AG09309 (cell line): ENCODE measurements at places on chromosomes 4 and X.

- no peak for DNase-seq
Observed at GRCh38 chr4:123255971-123256370, 140.6 kb upstream of the SPRY1 start.

- no peak for DNase-seq
Observed at GRCh38 chr4:163462556-163462955, 11.0 kb downstream of the TKTL2 start.

DNA sequence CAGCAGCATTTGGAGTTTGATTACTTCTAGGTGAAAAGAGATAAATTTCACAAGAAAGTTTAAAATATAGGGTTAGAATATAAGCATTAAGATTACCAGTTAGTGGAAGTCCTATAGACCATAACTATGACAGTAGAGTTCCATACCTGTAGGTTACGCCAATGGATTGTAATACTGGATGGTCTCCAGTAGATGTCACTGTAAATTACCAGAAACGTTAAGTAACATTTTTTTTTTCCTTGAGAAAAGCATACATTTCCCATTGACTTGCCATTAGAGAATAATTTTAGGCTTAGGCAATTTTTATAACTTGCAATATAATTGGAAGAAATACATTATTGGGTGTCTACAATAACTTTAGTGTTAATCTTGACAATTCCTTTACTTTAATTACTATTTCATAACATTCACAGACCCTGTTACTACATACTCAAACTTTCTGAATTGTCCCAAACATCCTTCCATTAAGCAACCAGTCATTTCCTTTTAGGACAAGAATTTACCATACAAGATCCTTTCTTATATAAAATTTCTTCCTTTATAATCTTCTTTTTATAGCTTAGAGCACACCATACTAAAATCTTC, 304.1 kb upstream of the TECRL start:
- peak; percentile 2 for DNase-seq

DNA sequence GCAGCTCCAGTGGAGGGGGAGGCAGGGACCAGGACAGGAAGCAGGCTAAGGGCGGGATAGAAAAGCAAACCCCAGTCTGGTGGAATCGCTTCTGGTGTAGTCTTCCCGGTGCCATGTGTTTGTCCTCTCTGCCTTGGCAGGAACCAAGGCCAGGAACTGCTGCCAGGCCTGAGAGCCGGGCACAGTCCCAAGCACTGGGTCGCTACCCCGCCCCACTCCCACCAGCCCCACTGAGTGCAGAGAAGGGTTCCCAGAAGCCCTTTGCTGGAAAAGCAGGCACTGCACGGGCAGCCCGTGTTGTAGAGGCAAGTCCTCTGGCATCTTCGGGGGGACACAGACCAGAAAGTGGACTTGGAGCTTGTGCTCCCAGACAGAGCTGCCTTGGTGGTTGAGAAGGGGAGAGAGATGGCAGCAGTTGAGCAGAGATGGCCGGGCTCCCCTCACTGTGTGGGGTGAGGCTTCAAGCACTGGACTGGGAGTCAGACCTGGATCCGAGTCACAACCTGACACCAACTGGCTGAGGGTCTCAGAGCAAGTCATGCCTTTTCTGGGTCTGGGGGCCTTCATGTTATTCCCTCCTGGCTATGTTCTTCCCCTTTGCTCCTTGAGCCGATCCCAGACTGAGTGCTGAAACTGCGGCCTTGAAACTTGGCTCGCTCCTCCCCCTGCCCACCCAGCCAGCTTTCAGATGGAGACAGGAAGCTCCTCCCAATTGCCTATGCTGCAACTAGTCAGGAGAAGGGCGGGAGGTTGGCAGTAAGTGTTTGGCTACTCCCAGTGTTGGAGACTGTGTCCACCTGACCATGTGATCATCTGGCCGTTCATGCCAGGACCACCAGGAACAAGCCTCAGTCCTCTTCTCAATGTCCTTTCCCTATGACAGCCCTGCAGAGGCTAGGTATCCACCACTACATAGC, 59.7 kb upstream of the MTM1 start:
- no peak for DNase-seq

DNA sequence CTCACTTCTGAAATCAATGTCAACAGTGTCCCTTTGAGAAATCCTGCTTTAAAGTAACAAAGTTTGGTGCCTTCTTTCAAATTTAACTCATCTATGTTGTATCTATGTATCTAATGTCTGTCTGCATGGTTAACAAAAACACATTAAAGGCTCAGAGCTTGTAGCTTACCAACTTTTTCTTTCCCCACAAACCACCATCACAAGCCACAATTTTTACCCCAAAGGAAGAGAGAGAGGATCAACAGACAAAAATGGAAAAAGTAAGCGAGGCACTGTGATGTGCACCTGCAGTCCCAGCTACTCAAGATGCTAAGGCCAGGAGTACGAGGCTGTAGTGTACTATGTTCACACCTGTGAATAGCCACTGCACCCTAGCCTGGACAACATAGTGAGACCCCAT, 17.2 kb downstream of the ATRX start:
- no peak for DNase-seq

DNA sequence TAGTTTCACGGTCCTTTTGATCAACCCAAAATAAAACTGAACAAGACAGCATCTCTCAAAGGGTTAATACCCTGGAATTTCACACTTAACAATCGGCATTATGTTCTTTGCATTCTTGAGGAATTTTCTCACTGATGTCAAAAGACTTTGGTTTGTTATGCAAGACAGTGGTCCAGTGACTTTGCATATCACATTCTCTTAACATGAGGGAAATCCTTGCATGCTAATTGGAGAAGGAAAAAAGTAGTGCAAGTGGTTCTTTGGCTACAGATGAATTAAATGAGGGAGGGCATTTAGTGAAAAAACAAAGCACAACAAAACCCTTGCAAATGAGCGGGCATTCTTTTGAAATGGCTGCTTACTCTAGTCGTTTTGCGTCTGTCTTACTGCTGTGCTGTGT, 105.1 kb upstream of the LIMCH1 start:
- peak; percentile 84 for DNase-seq

DNA sequence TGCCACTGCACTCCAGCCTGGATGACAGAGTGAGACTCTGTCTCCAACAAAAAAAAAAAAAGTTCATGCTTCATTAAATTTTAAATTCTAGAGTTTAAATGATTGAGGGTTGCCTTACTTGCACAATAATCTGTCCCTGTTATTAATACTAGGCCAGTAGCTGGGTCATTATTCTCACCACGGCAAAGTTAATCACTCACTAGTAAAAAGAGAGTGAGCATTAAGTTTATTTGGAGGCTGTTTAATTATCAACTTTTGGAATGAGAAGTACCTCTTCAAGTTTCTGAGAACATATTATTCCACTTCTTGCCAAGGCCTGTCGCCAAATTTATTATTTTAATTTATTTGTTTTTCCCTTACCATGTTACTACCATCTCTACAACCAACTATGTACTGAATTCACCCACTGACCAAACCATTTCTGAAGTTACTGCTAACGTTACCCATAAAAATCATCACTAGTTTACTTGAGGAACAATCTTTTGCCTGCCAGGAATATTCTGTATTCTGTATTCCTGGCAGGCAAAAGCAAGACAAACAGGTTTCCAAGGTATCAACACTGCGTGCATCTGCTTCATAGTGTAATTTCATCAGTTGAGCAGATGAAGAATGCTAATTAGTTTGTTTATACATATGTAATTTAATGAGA, 26.5 kb downstream of the GUCY1A1 start:
- no peak for DNase-seq

DNA sequence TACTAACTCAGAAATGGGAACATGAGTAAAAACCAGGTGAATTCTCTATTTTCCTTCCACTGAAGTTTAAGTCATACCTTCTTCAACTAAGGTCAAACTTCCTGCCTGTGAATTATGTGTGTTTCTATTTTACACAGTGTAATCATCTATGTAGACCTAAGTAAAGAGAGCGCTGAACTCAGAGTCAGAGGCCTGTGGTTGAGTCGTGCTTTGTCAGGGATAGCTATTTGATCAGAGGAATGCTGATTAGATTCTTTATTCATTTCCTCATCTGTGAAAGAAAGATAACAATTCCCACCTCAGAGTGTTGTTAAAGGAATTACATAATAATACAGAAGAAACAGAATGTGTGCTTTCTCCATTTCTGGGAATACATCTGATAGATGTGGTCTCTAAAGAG, 654.1 kb downstream of the STIM2 start:
- no peak for DNase-seq

GRCh38 chrX:124594017-124594651, 247.8 kb downstream of the SH2D1A start:
- no peak for DNase-seq

GRCh38 chrX:153693216-153694086, 5.7 kb downstream of the SLC6A8 start:
- DNase-seq = no peak

DNA sequence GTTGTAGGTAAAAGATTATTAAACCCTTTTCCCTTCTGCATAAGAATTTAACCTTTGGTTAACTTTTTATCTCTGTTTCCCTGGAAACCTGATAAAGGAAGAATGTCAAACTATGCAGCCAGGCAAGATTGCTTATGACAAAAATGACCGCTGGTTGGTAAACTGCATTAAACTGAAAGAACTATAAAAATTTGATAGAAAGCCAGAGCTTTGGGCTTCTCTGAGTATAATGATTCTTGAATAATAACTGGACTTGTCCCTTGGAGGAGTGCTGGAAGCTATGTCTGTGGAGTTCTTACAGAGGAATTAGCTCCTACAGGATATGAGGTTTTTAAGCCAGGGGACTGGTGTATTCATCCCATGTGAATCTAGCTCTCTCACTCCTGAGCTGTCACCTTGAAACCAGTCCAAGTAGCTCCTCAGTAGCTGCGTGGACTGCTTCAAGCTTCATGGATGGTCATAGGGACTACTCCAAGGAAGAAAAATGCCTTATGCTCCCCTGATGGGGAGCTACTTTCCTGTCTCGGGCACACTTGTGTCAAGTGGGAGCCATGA, 52.0 kb downstream of the RASL11B start:
- DNase-seq = peak; percentile 52

DNA sequence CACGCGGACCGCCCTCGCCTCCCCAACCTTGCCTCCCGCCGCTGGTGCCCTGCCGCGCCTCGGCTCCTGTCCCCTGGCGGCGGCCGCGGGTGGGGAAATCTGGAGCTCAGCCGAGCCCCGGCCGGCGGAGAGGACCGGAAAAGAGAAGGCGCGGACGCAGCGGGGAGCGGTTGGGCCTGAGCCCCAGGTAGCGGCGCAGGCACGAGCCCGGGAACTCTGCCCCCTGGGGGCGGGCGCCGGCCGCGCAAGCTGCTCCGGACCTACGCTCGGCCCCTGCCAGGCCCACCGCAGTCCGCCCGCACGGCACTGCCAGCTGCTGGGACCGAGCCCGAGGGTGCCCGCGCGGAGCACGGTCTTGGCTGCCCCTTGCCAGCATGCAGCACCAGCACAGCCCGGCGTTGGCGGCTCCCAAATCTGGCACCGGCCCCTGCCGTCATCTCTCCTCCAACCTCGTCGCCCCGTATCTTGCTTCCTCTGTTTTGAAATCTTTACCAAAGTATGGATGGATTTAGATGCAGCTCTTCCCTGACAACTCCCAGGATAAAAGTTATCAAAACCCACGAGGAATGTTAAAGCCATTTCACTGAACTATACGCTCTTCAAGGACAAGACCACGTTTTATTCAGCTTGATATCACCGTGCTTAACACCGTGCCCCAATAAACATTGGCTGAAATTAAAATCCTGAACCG, at the start of gene PRSS12:
Gene PRSS12 (minus strand): TSS at position 161 of the 691 bp plus-strand sequence. CDS start 283 bp downstream, outside the sequence.
- no peak for DNase-seq

GRCh38 chr4:36921476-36922216, 322.9 kb upstream of the NWD2 start:
- no peak for DNase-seq

DNA sequence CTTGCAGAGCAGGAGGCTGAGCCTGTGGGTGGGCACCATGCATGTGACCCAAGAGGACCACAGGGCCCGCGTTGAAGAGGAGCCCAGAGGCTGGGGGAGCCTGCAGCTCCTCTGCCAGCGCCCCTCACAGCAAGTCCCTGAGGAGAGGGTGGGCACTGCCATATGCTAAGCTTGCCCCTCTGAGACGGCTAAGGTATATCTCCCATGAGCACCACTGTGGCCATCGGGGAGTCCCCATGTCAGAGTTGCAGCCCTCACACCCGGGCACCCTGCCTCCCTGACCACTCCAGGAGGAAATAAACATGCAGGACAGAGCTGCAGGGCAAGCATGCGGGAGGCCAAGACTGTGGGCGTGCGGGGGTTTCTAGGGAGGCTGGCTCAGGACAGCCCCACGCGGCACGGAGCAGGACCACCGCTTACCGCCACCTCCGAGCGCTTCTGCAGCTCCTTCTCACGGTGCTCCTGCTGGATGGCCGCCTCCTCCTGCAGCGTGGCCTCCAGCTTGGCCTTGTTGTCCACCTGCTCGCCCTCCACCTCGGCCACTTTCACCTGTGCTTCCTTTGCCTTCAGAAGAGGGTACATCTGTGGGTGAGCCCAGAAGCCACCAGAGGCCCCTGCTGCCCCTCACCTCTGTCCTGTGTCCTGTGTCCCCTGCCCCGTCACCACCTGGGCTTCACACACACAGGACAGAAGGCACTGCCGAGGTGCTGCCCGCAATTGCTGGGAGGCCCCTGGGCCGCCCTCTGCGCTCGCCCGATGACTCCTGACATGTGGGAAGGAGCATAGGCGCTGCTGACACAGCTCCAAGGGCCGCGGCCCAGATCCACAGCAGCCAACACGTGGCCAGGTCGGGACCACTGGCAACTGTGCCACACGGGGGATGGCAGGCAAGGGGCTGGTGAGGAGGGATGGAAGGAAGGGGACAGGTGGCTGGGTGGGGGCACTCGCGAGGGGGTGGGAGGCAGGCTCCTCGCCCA, 29.8 kb downstream of the FGFR3 start:
- no peak for DNase-seq

GRCh38 chr4:57117491-57117890, 7.3 kb upstream of the IGFBP7 start:
- no peak for DNase-seq

DNA sequence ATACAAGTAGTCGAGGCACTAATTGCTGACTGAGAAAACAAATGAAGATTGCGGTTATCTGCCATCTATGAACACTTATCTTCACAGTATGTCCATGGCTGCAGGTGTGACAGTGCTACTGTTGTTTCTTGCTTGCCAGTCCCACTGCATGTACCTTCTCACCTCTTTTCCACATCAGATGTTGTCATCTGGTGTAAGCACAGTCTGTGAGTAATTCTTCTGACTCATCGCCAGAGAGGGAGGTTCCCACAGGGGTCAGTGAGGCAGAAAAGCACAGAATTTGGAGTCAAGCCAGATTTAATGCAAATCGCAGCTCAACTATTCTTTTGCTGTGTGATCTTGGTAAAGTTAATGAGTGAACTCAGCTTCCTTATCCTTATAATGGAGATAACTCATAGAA, 144.4 kb downstream of the GLRA2 start:
- peak; percentile 33 for DNase-seq
